ENCODE measurements at places on chromosomes 3 and 15. TPM values are rescaled to one million over a fixed set of nuclear protein-coding genes. Genes with fewer than 3 reads are reported as not detected.
A peak's percentile ranks its signal among the peaks of the same experiment; 100 is the strongest.

CYP8B1 gene
- not detected for total RNA-seq

- DNase-seq = no peak
- no peak overlapping the region for H3K4me3 ChIP-seq
- H3K27me3 ChIP-seq = peaks cover 22% of the 10 kb centered on the region
- H3K27ac ChIP-seq = no peak overlapping the region
Observed at GRCh38 chr3:42262525-42262924, 3.5 kb downstream of the CCK start.

TRIM42 gene
- total RNA-seq = not detected

RGMA gene
- total RNA-seq = 68.9 TPM

- H3K27ac ChIP-seq = peak overlapping the region; percentile 100
- no peak for DNase-seq
- peaks cover 27% of the 10 kb centered on the region for H3K4me1 ChIP-seq
- H3K4me3 ChIP-seq = peak overlapping the region; percentile 94
Observed at GRCh38 chr15:84749111-84749991, 959 bp downstream of the ZNF592 start.

DNA sequence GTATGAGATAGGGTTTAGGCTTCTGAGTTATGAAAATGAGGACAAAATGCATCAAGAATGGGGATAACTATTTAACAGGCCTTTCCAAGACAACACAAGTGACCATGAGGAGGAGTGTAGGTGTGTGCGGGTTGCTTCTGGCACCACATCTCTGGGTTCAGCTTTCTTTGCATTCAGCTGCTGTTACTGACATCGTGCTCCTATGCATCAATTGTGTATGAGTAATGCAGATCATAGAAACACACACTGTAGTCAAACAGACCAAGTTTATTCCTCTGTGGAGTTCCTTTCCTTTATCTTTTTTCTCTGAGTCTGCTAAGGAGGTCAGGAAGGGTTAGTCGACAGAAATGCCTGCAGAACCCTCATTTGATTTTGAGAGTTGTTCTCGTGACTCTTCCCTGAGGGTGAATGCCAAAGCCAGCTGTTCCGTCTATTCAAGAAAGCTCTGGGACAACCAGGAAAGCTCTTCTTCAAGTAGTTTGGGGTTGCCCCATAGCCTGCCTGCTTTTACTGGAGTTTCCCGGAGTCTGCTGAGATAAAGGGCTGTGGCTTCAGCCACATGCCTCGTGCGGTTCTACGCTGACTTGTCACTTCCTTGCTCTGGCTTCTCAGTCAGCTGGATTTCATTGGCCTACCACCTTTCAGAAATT, 136.7 kb upstream of the TLE3 start:
- H3K27me3 ChIP-seq = no peaks in the 10 kb centered on the region
- DNase-seq = no peak
- no peak overlapping the region for H3K4me3 ChIP-seq
- no peaks in the 10 kb centered on the region for H3K4me1 ChIP-seq
- no peak overlapping the region for H3K27ac ChIP-seq
- no peaks in the 10 kb centered on the region for H3K36me3 ChIP-seq

DNA sequence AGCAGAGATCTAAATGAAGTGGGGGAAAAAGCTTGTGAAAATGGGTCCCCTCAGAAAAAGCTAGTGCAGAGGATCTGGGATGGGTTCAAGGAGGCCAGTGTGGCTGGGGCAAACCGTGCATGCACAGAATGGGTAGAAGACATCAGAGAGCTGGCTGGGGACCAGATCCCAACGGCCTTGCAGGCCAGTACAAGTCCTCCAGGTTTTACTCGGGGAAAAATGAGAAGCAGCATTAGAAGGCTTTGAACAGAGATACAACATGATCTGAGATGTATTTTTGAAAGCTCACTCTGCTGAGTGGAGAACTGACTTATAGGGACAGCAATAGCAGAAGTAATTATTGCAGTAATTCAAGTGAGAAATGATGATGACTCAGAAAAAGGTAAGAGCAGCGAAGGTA, 114.5 kb downstream of the HERC1 start:
- no peak for DNase-seq
- H3K27ac ChIP-seq = no peak overlapping the region
- H3K4me3 ChIP-seq = no peak overlapping the region
- no peaks in the 10 kb centered on the region for H3K36me3 ChIP-seq
- no peaks in the 10 kb centered on the region for H3K4me1 ChIP-seq
- no peaks in the 10 kb centered on the region for H3K27me3 ChIP-seq
